ENCODE measurements at places on chromosomes 2 and 18.

DNA sequence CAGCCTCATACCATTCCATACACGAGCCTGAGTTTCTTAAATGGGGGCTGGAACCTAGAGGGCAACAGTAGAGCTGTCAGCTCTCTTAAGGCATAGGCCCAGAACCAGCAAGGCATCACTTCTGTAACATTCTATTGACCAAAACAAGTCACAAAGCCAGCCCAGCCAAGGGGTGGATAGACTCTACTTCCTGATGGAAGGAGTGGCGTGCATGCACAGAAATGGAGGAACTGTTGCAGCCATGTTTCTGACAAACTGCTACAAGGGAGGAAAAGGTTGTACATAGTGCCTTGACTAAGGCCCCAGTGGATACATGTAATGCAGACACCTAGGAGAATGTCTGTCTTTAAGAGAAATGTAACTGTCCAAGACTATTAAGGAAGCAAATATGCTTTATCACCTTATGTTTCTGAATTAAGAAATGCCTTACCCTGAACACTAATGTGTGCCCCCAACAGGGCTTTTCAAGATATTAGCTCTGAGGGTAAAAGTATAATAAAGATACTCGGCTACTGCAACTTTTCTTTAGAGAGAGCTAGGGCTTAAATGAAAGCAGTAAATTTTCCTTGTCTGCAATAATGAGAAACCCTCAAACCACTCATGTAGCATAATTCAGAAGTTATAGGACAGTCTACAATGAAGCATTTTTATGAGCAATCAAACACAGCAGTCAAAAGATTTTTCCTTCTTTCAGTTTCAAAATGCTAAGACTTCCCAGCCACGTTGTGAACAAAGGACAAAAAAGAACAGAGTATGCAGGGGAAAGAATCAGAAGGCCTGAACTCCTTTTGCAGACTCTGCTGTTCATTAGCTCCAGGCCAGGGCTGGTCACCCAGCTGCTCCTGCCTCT is 35.1 kb upstream of the CDC42EP3 start:
- DNase-seq, result no peak

DNA sequence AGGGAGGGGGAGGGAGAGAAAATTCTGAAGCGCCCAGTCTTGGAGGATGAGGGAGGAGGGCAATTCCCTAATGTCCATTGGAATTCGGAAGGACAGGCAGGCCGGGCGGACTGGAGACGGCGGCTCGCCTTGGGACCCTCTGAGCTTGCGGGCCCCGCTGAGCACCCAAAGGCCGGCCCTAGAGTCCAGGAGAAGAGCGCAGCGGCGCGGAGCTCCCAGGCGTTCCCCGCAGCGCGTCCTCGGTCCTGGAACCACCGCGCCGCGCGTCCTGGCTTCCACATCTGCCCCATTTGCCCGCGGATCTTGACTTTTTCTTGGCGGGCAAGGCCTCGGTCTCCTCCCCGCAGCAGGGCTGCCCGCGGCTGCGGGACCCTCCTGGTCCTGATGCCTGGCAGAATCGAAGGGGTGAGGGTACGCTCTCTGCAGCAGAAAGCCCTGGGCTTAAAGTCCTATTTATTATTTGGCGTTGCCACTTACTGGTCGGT is 675 bp upstream of the MLPH start:
- peak; percentile 56 for DNase-seq

GRCh38 chr2:69013840-69014821 is 1.2 kb downstream of the ANTXR1 start:
- DNase-seq, result peak; percentile 37

DNA sequence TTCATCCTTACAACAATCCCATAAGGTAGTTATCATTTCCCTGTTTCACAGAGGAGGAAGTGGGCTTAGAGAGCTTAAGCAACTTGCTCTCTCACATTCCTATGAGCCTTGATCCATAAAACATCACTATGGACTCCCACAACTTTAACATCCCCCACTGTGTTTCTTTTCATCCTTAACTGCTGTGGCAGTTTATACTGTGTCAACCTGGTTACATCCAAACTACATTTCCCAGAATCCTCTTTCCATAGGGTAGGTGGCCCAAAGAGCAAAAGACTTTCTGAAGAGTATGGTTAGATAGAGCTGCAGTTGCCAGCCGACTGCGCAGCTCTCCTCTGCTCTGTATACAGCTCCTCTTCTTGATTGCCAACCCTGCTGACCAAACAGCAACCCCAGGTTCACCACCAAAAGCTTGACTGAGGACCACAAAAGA is 22.5 kb downstream of the MAP3K2 start:
- DNase-seq, result peak; percentile 11

GRCh38 chr18:28127763-28128658 is 48.9 kb downstream of the CDH2 start:
- no peak for DNase-seq

DNA sequence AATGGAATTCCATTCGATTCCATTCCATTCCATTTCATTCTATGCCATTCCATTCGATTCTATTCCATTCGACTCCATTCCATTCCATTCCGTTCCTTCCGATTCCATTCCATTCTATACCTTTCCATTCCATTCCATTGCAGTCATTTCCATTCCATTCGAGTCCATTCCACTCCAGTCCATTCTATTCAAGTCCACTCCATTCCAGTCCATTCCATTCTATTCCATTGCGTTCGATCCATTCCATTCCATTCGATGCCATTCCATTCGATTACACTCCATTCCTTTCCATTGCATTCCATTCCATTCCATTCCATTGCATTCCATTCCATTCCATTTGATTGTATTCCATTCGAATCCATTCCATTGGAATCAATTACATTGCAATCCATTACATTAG is 1119.8 kb downstream of the RPIA start:
- no peak for DNase-seq

- DNase-seq, result no peak
Measured at GRCh38 chr2:219430633-219431615, 3.7 kb upstream of the SPEG start.

DNA sequence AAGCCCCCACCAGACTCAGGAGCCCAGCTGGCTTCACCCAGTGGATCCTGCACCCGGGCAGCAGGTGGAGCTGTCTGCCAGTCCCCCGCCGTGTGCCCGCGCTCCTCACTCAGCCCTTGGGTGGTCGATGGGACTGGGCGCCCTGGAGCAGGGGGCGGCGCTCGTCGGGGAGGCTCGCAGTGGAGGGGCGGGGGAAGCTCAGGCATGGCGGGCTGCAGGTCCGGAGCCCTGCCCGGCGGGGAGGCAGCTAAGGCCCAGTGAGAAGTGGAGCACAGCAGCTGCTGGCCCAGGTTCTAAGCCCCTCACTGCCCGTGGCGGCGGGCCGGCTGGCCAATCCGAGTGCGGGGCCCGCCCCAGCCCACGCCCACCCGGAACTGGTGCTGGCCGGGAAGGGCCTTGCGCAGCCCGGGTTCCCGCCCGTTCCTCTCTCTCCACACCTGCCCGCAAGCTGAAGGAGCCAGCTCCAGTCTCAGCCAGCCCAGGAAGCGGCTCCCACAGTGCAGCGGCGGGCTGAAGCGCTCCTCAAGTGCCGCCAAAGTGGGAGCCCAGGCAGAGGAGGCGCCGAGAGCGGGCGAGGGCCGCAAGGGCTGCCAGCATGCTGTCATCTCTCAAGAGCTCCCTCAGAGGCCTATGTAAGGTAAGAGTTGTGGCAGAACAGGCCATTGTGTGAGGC is 1307.8 kb upstream of the TMEFF2 start:
- no peak for DNase-seq

DNA sequence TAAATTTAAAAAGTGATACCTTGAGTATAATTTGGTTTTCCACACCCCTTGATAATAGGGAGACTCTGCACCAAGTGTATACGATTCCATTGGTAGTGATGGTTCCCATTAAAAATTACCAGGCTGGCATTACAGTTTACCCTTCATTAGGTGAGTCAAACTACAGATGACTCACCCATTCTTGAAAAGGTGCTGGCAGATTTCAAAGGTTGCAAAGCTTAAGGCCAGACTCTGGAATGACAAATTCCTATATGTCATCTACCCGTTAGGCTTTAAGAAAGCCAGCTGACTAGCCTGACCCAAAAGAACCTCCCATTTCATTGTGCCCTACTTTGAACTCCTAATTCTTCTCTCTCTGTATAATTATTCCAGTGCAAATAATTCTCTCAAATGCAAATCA is 124.4 kb downstream of the LRRTM4 start:
- DNase-seq, result no peak

GRCh38 chr2:227177592-227178336 is 13.3 kb downstream of the COL4A3 start:
- DNase-seq, result no peak

GRCh38 chr2:236974752-236975151 is 110.9 kb upstream of the COPS8 start:
- no peak for DNase-seq

- no peak for DNase-seq
Measured at GRCh38 chr2:241859436-241860183, 916 bp upstream of the PDCD1 start.
